Cardiac septum (tissue), 1 donor: ENCODE measurements at places on chromosomes 11 and 22. TPM values are rescaled to one million over a fixed set of nuclear protein-coding genes. Genes with fewer than 3 reads are reported as not detected.

Gene XRCC6
- total RNA-seq = 155 TPM

Gene BTBD10
- total RNA-seq = 31.3 TPM

Gene ABCG4
- total RNA-seq = 1.0 TPM

- DNase-seq = no peak
Measured at GRCh38 chr11:86446163-86446923, 71.7 kb downstream of the CCDC81 start.

- DNase-seq = no peak
Measured at GRCh38 chr11:1276041-1276790, 33.2 kb downstream of the TOLLIP start.

DNA sequence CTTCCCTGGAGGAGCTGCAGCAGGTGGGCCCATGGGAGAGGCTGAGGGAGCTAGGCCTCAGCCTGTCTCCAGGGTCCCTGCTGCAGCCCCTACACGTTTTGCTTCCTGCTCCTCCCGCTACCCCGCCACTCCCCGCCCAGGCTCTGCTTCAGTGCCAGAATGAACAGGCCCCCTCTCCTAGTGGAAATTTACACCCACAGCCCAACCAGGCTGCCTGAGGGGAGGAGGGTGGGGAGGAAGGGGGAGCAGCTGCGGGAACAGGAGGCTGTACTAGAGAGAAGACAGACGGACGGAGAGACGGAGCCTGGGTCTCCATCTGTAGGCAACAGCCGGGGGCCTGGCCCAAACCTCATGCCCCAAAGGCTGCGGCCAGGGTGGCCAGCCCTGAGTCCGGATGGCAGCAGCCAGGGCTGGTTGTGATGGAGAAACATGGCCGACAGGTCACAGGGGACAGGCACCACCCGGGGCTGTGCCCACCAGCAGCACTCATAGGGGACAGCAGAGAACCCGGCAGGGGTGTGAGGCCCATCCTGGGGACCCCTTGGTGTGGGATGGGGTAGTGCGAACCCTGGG is 20.6 kb downstream of the FLRT1 start:
- no peak for DNase-seq

GRCh38 chr22:23822101-23822671 is 16.6 kb downstream of the DERL3 start:
- no peak for DNase-seq

GRCh38 chr11:67054836-67055523 is 1.7 kb upstream of the RHOD start:
- no peak for DNase-seq

- no peak for DNase-seq
Measured at GRCh38 chr22:30219049-30219654, 27.4 kb downstream of the LIF start.

GRCh38 chr22:46922037-46922436 is 159.6 kb downstream of the TBC1D22A start:
- DNase-seq = no peak

- DNase-seq = no peak
Measured at GRCh38 chr11:35992548-35992947, 48.7 kb downstream of the LDLRAD3 start.

- DNase-seq = no peak
Measured at GRCh38 chr11:9397746-9398680, 13.6 kb downstream of the IPO7 start.

DNA sequence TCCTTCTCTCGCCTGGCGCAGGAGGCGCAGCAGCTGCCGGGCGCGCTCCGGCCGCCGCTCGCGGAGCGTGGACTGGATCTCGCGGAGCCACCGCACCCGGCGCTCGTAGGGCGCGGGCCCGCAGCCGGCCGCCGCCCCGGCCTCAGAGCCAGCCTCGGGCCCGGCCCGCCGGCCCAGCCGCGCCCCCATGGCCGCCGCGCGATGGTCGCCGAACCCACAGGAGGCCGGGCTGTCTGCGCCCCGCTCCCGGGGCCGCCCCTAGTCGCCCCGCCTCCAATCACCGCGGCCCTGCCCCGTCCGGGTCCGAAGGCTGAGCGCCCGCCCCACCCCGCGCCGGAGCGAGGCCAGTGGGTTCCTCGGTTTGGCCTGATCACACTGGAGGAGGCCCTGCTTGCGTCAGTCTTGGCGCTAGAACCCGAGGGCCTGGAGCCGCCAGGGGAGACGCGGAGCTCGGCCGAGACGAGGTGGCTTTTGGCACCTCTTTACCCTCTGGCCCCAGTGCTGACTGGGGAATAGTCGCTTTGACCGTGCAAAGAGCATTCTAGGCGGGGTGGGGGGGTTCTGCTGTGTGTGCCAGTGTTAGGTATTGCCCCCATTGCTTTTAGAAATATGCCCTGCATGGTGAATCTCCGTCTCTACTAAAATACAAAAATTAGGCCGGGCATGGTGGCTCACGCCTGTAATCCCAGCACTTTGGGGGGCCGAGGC is at the start of gene LRRC75B:
TSS of gene LRRC75B (minus strand) at position 223 of the 708 bp plus-strand sequence. CDS start at position 189, 34 bp downstream.
- peak; percentile 94 for DNase-seq
